AG10803 (cell line): ENCODE measurements at places on chromosomes 4 and X.
A peak's percentile ranks its signal among the peaks of the same experiment; 100 is the strongest.

DNA sequence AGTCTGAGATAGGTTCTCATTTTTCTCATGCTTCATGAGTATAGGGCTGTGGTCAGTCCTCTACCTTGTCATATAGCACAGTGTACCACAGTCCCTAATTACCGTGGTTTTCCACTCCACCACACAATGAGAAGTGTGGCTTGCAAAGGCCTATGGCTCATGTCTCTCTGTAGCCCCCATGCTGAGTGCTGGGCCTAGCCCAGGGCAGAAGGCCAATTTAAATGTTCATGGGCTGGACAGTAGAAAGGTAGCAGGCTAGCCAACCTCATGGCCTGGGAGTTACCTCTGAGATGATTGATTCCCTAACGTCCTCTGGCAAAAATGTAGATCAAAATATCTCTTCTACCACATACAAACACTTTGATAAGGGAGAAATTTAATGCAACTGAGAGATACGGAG lies 222.5 kb downstream of the AFF2 start:
- DNase-seq, result no peak

- DNase-seq, result no peak
These were observed 6.8 kb upstream of the IQSEC2 start for GRCh38 chrX:53288189-53288588.

- peak; percentile 98 for DNase-seq
These were observed 54.1 kb downstream of the CCNI start for GRCh38 chr4:77021614-77022089.

DNA sequence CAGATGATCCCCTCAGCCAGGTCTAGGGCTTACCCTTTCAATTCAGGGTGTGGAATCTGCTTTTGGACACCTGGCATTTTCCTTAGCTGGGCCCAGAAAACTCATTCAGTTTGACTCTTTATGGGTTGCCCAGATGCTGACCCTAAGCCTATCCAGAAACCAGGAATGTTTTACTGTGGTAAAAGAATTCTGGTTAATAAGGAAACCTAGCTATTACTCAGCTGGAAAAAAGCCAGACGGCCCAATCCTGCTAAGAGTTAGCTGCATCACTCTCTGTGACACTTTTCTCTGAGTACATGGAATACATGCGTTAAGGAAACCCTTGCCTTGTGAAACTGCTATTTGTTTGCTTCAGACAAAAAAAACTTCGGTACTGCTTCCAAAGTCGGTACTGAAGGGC lies 28.0 kb downstream of the ING2 start:
- DNase-seq, result peak; percentile 62

GRCh38 chr4:160426233-160426632 lies 1323.4 kb downstream of the RAPGEF2 start:
- no peak for DNase-seq

- DNase-seq, result peak; percentile 32
These were observed 4.4 kb upstream of the SRPX start for GRCh38 chrX:38225093-38225492.

DNA sequence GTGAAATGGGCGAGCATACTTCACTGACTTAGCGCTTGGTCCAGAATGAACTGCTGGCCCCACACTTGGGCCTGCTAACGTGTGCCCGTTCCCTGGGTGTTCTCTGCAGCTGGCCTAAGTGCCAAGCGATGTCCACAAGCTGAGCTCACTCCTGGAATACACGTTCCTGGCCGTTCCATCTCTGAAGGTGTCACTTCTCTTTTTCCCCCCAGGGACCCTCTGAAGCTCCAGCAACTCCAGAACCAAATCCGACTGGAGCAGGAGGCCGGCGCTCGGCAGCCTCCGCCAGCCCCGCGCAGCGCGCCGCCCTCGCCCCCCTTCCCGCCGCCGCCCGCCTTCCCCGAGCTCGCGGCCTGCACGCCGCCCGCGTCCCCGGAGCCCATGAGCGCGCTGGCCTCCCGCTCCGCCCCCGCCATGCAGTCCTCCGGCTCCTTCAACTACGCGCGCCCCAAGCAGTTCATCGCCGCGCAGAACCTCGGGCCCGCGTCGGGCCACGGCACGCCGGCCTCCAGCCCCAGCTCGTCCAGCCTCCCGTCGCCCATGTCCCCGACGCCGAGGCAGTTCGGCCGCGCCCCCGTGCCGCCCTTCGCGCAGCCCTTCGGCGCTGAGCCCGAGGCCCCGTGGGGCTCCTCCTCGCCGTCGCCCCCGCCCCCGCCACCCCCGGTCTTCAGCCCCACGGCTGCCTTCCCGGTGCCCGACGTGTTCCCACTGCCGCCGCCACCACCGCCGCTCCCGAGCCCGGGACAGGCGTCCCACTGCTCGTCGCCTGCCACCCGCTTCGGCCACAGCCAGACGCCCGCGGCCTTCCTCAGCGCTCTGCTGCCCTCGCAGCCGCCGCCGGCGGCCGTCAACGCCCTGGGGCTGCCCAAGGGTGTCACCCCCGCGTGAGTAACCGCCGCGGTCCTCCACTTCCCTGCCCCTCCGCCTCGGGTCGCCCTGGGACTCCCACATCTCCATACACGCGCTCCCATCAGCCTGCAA lies 132.3 kb downstream of the CBR4 start:
- peak; percentile 38 for DNase-seq

GRCh38 chr4:10809905-10810304 lies 125.3 kb upstream of the CLNK start:
- DNase-seq, result no peak
